NCI-H187 (cell line): ENCODE measurements at places on chromosomes 12 and 14.

- no peak for DNase-seq
These were observed 9.2 kb downstream of the FOXN3 start for GRCh38 chr14:89407856-89408255.

DNA sequence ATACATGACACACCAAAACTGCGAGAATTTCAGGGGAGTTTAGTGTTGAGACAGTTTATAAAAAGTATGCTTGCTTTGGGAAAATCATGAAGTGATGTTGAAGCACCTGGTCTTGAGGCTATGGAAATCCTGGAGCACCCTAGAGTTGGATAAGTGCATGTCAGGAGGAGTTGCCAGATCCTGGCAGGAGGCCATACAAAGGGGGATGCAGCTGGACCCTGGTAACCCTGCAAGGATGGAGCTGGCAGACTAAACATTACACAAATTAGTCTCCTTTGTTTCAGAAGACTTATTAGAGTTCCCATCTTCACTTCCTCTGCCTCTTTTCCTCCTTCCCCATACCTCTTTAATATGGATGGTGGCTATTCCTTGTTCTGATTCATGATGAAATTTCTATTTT lies 907.0 kb downstream of the BCL11B start:
- no peak for DNase-seq

DNA sequence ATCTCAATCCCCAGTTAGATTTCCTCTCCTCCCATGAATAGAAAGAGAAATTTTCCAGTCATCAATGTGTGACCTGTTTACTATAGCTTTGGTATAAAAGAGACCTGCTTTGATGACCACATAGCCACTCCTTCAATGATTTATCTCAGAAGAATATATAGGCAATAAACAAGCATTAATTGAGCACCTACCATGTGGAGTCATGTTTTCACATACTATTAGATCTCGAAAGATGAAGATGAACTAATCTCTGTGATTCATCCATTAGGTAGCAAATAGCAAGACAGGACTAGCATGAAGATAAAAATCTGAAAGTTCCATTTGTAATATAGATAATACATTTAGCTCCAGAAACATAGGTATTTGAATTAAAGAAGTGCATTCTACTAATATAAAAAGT lies 40.5 kb downstream of the SLCO1A2 start:
- no peak for DNase-seq

DNA sequence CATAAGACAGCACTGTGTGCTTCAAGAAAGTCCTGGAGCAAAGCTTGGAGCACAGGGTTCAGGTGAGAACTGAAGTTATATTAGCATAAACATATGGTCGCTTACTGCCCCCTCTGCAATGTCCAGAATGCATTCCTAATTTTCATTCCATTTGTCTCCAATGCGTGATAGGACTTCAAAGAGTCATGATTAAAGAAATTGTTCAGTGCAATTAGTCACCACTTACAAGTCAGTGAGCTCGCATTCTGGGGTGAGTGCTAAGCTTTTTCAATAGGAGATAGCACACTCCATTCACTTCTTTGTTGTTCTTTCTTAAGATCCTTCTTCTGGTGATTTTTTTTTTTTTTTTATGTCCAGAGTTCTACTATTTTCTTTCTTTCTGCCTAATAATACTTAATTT lies 398.4 kb downstream of the SYT1 start:
- no peak for DNase-seq

DNA sequence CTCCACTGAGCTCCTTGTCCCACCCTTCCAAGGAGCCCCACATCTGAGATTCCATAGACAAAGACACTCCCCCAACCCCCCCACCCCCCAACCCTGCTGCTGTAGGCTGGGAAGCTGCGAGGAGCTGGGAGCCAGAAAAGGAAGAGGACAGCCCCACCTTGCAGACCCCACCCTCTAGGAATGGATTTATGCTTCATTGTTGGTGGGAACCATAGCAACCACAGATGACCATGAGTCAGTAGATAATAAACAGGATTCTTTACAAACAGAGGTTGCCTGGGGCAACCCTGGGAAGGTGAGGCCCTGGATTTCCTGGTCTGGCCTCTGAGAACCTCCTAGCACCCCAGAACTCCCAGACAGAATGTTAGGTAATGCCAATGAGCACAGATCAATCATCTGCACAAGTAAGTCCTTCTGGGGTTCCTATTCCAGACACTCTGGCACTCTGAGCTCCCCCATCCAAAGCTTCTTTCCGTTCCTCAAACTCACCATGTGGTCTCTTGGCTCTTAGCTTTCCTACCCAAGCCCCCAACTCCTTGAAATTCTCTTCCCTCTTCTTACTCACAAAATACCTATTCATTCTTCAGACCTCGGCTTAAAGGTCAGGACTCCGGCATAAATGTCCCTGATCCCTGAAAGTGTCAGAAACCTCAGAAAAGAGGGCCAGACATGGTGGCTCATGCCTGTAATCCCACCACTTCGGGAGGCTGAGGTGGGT lies 15.2 kb upstream of the PLEKHG6 start:
- DNase-seq, result no peak

DNA sequence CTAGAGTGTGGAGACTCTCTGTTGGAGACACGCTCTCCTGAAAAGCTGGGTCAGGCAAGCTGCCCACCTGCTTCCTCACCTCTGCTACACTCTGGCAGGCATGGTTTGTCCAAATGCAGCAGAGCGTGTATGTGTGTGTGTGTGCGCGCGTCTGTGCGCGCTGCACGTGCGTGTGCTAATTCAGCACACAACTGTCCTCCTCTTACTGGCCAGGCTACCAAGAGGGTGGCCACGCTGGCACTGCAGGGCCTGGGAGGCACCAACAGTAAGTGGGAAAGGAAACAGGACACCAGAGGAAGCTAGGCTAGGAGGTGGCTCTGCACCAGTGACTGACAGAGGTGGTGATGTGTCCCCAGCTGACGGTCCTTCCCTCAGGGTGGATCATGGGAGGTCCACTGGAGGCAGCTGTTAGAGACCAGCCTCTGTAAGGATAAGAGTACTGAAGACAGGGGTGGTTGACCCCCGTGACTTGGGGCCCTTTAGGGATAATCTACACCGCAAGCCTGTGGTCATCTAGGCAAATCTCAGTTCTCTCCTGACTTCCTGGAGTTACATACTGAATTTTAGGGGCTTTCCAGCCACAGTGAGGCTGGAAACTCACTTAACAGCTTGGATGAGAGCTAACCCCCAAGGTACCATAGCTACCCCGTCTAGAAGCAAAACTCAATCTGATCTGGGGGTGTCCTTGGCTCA lies 15.6 kb upstream of the TFCP2 start:
- no peak for DNase-seq

GRCh38 chr14:59346796-59347510 lies 118.2 kb downstream of the GPR135 start:
- no peak for DNase-seq

- no peak for DNase-seq
These were observed 103.8 kb downstream of the ARMH4 start for GRCh38 chr14:58048219-58048618.

- no peak for DNase-seq
These were observed 2.8 kb downstream of the SLC25A47 start for GRCh38 chr14:100325958-100326357.

DNA sequence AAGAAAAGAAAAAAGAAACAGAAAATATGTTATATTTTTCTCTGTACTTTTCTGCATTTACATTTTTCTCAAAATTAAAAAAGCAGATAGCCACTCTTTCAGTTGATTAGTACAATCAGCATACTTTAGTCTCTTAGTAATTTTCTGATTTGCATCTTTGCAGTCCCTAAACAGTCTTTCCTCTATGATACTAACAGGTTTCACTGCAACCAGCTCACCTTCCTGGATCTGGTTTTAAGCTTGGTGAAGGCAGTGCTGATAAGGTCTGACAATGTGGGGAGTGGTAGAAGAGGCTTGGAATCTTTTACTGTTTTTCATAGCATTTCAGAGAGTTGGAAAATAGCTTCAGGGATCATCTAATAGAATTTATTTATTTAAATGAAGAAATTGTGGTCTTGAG lies 457.6 kb downstream of the ZFP36L1 start:
- DNase-seq, result no peak

DNA sequence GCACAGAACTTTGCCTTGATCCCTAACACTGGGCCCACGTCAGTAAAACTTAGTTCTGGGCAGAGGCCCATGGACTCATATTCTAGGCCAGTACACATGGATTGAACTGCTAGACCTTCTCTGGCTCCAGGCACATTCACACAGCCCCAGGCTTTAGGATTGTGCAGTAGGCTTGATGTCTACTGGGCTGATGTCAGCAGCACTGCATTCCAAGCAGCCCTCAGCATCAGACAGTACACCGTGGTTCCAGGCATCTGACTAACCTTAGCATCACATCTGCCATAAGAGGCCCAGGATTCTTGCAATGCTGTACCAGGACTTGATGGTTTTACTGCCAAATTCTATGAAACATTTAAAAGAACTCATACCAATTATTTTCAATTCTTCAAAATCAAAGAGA lies 301.9 kb downstream of the CCER1 start:
- DNase-seq, result no peak

GRCh38 chr12:38282886-38283285 lies 33.7 kb upstream of the ALG10B start:
- no peak for DNase-seq

- no peak for DNase-seq
These were observed 197.1 kb downstream of the EXOC5 start for GRCh38 chr14:57071639-57072038.

DNA sequence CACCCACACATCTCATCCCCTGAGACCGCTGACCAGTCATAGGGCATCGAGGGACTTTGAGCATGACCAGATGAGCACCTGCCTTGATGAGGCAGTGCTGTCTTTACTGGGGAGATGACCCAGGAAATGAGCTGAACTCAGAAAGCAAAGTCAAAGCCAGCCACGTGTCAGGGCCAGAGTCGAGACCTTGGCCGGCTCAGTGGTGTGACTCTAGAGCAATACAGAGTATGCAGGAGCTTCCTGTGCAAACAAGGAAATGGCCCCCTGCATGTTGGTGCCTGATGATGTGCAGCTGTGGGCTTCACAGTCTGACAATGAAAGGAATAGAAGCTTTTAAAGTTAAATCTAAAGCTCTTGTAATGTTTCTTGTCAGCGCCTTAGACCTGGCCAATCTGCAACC lies 332.9 kb downstream of the PCNX1 start:
- DNase-seq, result no peak

DNA sequence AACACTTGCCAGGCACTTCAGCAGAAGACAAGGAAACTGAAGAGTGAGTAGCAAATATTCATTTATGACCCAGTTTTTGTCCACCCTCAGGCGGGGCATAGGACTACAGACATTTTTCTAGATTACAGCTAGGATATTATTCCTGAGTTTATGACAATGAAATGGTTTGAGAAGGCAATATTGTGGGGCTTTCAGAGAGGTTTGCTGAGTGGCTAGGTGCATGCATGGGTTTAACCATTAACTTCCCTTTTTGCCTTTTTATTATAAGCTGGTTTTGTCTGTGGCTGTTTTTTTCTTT lies 104.0 kb upstream of the BCAT1 start:
- no peak for DNase-seq

DNA sequence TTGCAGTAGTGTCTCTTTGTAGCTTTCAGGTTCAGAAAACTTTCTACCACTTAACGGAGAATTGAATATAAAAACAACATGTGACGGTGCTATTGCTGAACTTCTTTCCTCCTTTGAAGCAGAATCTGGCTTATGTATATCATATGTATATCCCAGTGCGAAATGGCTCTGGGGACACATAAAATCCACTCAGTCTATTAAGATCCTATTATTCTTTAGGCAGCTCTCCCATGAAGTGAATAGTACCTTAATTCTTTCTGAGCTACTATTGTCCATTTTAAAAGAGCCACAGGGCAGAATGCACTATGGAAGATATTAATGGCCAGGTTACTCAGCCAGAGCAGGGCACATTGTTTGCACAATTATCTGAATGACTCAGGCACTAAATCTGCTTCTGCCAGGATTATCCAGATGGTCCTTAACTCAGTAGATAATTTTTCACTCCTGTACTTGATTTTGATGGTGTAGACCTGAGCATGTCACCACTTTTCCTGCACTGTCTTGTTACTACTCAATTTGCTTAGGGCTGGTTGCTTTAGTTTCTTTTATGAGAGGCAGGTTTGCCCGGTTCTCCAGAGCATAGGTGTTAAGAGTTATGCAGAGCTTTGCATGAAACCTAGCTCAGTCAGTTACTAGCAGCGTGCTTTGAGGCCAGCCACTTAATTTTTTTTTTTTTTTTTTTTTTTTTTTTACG lies 5.5 kb downstream of the CNTN1 start:
- DNase-seq, result no peak

DNA sequence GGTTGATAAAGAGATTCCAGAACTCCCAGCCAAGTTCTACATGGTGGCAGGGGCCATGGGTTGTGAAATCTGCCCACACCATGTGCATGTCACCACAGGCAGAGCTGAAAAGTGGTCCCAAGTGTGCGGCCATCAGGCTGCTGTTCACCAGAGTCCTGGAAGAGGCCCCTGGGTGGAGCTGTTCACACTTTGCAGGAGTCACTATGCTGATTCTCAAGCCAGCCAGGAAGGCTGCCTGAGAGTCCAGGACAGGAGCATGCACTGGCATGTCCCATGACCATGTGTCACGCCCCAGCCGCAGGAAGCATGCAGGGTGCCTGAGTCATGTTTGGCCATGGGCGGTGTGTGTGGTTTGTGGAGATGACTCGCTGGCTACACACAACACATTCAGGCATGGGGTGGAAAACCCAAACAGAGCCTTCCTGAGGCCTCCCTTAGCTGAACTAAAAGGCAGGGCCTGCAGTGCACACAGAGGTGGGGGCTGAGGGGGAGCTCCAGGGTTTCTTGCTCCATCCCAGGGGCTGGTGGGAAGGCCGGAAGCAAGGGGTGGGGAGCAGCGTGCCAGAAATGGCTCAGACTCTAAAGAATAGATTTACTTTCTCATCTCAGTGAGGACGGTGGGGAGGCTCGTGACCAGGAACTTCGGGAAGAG lies 19.4 kb downstream of the ABCB9 start:
- no peak for DNase-seq

DNA sequence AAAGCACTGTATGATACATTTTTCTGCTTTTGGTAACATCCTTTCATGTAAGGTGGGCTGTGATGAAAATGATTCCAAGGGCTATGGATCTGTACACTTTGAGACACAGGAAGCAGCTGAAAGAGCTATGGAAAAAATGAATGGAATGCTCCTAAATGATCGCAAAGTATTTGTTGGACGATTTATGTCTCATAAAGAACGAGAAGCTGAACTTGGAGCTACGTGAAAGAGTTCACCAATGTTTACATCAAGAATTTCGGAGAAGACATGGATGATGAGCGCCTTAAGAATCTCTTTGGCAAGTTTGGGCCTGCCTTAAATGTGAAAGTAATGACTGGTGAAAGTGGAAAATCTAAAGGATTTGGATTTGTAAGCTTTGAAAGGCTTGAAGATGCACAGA lies 22.1 kb upstream of the SRGAP1 start:
- DNase-seq, result no peak
